ENCODE measurements at places on chromosomes 7 and 10.

DNA sequence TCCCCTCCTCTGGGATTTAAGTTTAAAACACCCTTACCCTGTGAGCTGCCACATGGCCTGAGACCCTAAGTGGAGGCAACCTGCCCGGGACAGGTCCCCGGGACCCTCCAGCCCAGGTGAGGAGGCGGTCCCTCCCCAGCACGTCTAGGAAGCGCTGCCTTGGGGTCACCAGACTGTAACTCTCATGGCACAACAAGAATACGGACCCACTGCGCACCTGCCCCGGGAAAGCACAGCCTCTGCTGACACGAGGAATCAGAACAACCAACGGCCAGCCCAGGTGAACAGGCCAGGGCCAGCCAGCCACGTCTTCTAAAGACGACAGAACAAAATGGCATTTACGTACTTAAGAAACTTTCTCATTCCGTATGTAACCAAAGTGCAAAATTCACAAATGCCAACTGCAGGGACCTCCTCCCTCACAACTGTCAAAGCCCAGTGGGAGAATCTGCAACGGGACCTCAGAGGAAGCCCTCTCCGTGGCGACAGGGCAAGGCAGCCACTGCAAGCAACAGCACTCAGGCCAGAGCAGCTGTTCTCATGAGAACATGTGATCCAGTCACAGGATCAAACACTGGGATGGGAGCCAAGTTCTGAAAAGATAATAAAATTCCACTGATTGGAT is 208.4 kb downstream of the DIP2C start:
- no peak for DNase-seq

- DNase-seq: no peak
Measured at GRCh38 chr10:25390733-25391132, 215.9 kb downstream of the GPR158 start.

- no peak for DNase-seq
Measured at GRCh38 chr7:81236560-81236959, 317.7 kb upstream of the SEMA3C start.

DNA sequence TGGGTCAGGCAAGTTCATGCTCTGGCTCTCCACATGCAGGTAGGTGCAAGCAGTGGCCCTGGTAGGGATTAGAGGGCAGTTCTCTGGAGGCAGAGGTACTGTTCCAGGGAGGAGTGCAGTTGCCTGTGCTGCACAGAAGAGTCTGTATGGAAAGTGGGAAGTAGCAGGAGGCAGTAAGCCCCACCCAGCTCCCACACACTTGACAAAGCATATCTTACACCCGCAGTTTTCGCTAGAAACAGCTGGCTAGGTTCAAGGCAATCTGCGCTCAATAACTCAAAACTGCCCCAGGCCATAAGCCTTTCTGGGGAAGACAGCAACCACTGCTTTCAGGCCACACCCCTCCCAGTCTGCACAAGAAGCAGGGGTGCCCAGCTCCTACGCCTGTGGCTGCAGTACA is 33.1 kb upstream of the ARMC3 start:
- DNase-seq: no peak

DNA sequence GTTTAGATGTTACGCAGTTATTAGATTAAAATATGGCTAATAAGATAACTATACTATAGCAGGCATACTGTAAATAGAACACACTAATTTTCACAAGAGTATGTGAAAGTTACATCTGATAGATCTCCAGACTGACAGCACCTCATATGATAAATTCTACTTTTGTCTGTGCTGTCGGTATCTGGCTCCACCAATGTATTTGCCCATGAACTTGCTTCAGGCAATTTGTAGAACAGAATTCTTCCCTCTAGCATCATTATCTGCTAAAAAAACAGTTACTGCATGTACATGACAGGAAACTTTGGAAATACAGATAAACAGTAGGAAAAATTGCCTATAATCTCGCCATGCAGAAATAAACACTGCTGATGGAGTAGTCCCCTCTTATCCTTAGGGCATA is 137.7 kb downstream of the WNT2 start:
- DNase-seq: no peak

DNA sequence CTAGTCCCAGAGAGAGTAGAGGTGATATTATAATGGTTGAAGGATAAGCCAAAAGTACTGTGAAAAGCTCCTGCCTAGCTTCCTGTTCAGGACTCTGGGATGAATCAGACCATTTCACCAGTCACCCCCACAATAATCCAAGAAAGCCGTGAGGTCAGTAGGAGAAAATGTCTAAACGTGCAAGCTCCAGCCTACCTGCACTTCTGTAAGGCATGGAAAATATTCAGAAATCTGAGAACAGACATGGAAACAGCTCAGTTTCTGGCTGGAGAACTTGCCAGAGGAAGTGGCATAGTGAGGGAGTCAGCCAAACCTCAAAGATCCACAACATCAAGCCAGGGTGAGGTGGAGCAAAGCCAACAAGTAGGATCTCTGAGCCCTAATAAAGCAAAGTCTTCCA is 58.2 kb downstream of the ELAPOR2 start:
- no peak for DNase-seq

DNA sequence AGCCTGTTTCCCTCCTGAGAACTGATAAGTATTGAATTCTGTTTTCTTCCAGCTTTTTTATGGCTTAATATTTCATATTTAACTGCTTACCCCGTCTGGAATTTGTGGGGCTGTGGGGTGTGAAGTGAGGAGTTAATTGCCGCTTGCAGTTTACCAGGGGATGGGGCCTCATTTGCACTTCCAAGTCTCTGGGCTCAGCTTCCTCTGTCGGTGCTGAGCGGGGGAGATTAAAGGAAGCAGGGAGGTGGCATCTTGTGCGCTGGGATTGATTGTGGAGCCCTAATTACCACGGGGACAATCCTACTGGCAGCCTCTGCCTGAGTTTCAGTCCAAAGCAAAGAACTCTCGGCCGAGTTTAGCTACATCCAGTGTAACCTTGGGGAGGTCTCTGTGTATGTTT is 33.4 kb downstream of the ELFN1 start:
- no peak for DNase-seq

DNA sequence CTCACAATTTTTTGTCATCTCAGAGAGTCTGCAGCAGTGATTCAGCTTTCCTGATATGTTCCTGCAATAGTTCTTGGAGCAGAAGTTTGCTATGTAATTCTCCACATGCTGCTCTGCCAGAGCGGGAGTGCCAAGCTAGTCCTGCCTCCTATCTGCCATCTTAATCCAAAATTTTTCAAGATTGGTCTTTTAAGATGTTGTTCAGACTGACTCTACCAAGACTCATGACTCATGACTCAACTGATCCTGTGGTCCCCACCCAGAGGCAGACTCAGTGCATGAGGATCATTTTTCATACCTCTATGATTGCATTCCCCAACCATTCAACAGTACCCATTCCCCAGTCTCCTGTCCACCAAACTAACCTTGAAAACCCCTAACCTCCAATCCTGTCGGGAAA is 470.8 kb downstream of the INHBA start:
- DNase-seq: no peak

GRCh38 chr7:37730501-37730900 is 46.9 kb downstream of the GPR141 start:
- no peak for DNase-seq
